ENCODE measurements at places on chromosomes 3 and 15. TPM values are rescaled to one million over a fixed set of nuclear protein-coding genes. Genes with fewer than 3 reads are reported as not detected.

The GSK3B gene
- total RNA-seq, result 31.2 TPM

GRCh38 chr3:64759811-64760210, 72.0 kb upstream of the ADAMTS9 start:
- no peak for DNase-seq

The PLOD2 gene
- total RNA-seq, result 0.63 TPM

The OSTN gene
- total RNA-seq, result not detected

DNA sequence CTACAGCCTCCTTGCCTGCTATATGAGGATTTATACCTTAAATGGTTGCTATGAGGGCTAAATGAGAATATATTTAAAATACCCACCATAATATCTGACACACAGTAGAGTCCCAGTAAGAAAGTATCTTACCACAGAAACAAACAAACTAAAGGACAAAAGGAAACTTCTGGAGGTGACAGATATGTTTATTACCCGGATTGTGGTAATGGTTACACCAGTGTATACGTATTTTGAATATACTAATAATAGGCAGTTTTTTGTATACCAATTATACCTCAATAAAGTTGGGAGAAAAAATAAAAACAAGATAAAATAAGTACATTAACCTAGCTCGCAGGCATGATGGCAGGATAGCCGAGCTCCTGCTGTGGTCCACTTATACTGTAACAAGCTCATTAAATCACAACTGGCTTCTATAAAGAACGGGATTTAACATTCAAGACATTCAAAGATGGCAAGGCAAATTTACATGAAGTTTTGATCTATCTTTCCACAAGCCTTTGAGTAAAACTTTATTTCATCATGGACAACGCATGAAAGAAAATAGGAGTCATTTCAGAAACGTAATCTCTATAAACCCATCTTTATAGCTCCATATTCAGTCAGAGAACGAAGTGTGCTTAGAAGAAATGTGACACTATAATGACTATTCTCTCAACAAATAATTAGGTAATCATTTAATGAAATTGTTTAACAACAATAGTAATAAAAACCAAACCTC, 1.5 kb downstream of the RPN1 start:
- no peak for DNase-seq

DNA sequence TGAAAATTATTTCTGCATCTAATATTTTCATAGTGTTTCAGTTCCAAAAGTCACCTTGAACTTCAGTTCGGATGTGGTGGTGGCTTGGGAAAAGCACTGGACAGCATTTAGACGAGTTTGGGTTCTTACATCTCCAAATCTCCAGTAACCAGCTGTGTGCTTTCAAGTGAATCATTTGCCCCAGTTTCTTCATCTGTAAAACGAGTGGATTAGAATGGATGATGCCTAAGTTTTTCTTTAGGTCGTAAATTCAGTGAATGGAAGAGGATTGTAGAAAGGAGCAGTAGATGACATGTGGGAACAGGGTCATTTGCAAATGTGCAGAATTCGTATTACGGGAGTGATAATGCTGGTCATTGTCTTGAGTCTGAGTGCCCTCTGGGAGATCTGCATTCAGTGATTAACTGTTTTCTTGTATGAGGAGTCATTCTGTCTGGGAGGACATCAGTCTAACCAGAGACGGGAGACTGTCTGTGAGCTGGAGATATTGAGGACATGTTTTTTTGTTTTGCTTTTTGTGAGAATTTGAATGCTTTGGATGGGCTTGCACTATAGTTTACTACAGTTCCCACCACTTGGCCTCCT, 641.6 kb upstream of the TBL1XR1 start:
- no peak for DNase-seq

GRCh38 chr3:128616516-128617269, 33.9 kb downstream of the RPN1 start:
- DNase-seq, result no peak

The CNTN4 gene
- not detected for total RNA-seq

The ASB14 gene
- not detected for total RNA-seq

DNA sequence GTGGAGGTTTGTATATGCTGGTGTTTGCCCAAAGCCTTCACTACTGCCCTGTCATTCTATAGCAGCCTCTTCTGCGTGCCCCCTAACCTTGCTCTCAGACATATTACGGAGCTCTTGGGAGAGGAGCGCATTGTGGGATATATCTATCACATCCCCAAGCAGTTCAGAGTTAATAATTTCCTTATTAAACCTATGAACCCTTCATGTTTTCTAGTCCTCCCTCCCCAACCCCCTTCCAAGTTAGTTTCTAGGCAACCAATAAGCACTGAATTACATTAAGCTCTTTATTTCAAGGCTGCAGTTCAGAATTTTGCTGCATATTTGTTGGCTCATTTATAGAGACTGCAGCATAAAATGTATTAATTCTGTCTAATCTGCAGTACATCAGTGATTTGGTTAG, 57.3 kb upstream of the GRM7 start:
- DNase-seq, result no peak

- DNase-seq, result no peak
Measured at GRCh38 chr15:45810201-45810600, 175.4 kb downstream of the SQOR start.

- DNase-seq, result no peak
Measured at GRCh38 chr15:43872416-43873020, 45.7 kb downstream of the WDR76 start.

All from T-cell (primary cell).